ENCODE measurements at places on chromosomes 7 and 10. TPM values are rescaled to one million over a fixed set of nuclear protein-coding genes. Genes with fewer than 3 reads are reported as not detected.
A peak's percentile ranks its signal among the peaks of the same experiment; 100 is the strongest.

WDR86 gene
- total RNA-seq = not detected

GRCh38 chr7:79668292-79668691 is 214.8 kb upstream of the MAGI2 start:
- no peak for DNase-seq

DNA sequence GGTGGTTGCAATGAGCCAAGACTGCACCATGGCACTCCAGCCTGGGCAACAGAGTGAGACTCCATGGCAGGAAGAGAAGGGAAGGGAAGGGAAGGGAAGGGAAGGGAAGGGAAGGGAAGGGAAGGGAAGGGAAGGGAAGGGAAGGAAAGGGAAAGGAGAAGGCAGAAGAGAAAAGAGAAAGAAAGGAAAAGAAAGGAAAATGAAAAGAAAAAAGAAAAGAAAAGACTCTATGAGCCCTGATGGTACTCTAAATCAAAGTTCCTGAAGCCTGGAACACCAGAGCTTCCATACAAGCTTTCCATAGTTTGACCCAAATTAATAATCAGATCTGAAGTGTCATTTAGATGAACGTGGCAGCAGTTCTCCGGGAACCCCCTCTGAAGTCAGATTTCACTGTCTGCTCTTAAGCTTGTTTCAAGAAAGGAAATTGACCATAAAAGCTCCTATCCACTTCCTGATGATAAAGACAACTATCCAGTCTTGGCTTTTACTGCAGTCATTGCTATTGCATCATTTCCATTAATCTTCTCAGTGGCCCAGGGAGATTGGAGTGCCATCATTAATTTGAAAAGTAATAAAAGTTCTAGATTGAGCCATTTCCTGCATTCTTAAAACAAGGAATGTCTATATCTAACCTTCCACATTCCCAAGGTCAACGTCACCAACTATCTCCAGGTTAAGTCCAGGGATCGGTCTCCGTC is 44.2 kb upstream of the FRMD4A start:
- no peak for DNase-seq

GRCh38 chr7:28815928-28816373 is 142.2 kb downstream of the TRIL start:
- no peak for DNase-seq

FAM25G gene
- not detected for total RNA-seq

DNA sequence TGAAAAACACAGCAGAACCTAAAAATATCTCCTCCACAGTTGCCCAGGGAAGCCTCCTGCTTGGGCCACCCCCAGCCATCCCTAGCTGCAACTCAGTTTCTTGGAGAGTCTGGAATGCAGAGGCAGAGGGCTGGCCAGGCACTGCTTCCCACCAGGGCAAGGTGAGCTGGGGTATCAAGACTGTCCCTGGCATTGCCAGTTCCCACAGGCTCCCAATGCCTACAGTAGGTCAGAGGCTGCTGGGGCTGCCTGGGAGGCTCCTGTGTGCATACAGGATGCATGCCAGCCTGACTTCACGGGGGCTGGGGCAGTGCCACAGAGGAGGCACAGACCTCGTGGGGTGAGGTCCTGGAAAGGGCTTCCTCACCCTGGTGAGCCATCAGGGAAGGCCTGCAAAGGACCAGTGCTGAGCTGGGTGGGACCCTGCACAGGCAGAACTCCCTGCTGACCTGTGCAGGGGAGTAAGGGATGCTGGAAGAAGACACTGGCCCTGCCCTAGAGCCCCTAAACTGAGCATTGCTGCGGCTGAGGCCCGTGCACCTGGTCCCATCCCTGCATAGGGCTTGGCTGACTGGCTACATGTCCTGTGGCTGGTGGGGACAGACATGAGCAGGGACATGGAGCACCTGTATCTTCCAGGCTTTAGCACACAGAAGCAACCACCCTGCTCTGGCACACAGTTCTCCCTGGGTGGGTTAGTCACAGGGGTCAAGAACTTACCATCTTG is 121.9 kb upstream of the RET start:
- no peak for DNase-seq

DNA sequence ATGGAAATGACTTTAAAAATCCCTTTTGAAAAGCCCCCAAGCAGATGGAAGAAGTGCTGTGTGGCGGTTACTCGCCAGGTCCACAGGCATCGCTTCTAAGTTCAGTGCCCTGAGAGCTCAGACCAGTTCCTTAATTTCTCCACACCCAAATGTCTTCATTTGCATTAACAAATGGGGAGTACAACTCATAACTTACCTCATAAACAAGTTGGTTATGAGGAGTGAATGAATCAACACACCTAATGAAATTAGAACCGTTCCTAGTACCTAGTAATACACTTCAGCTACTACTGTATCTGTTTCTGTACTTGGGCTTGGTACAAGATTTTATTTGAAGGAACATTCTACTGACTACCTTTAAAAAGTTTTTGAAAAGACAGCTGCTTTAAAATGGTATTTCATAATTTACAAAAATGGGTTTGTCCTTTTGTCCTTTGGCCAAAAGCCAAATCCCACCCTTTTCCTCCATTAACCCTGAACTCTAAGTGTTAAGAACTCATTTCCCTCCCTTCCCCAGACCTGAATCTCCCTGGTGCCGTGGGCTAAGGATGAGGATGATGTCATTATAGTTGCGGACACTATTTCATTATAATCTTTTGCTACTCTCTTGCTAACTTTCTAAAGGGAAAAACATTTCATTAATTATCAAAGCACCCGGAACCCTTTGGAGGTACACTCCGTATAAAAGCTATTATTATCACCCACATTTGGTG is 221.5 kb upstream of the CELF2 start:
- peak; percentile 60 for DNase-seq

- DNase-seq = no peak
These were observed 36.6 kb downstream of the KCNH2 start for GRCh38 chr7:150941351-150942000.

- DNase-seq = no peak
These were observed 382.0 kb upstream of the STEAP1 start for GRCh38 chr7:89772276-89772675.

DNA sequence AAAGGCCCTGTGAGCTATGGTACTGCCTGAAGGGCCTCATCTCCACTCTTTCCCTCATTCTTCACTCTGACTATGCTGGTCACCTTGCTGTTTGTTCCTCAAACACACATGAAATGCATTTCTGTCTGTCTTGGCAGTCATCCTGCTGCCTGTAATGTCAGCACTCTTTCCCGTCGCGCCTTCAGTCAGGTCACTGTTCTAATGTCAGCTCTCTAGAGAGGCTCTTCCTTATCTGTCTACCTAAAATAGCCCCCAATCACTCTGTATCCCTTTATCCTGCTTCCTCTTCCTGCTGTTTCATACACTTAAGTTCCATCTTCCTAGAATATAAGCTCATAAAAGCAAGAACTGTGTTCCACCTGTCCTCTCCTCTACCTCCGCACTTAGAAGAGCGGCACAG is 215.5 kb downstream of the ZNF33B start:
- no peak for DNase-seq

NXPH1 gene
- not detected for total RNA-seq

- DNase-seq = no peak
These were observed 226.3 kb downstream of the AHR start for GRCh38 chr7:17524746-17525145.

DNA sequence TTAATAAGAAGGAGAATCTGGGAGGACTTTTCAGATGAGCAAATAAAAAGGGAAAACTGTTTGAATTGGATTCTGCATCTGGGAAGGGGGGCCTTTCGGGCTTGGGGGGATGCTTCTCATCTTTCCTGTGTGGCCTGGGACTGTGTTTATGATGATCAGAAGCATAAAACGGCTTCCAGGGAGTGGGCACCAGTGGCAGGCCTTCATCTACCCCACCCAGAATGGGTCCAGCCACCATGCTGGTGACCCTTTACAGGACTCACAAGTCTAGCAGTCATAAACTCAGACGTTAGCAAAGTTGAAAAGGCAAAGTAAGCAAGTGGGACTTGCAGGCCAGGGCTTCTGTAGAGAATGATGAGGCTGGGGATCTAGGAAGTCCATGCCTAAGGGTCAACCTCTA is 198.3 kb upstream of the ZMIZ1 start:
- no peak for DNase-seq

DNA sequence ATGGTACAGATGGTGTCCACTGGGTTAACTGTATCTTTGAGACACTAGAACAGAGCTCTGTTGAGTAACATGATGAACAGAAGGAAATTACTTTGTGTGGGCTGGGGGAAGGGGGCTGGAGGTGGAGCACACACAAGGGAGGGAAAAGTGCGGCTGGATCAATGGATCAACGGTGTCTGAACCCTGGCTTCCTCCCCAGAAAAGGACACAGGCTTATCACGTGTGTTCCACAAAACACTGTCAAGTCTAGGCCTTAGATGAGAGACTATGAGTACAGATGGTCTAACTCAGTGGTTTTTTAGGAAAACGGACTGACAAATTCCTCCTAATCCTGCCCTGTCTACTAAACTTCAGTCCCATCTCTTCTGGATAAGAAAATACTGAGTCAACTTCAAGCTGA is 27.8 kb downstream of the HSPB1 start:
- no peak for DNase-seq
